ENCODE measurements at places on chromosomes 1 and 21.

- no peak for DNase-seq
These were observed at the start of gene CFAP141 for GRCh38 chr1:154206196-154206595. CFAP141 (minus strand) TSS chr1:154206333; CDS start chr1:154206307, 26 bp downstream.

- DNase-seq, result no peak
These were observed 37.1 kb downstream of the HSPG2 start for GRCh38 chr1:21899987-21900386.

DNA sequence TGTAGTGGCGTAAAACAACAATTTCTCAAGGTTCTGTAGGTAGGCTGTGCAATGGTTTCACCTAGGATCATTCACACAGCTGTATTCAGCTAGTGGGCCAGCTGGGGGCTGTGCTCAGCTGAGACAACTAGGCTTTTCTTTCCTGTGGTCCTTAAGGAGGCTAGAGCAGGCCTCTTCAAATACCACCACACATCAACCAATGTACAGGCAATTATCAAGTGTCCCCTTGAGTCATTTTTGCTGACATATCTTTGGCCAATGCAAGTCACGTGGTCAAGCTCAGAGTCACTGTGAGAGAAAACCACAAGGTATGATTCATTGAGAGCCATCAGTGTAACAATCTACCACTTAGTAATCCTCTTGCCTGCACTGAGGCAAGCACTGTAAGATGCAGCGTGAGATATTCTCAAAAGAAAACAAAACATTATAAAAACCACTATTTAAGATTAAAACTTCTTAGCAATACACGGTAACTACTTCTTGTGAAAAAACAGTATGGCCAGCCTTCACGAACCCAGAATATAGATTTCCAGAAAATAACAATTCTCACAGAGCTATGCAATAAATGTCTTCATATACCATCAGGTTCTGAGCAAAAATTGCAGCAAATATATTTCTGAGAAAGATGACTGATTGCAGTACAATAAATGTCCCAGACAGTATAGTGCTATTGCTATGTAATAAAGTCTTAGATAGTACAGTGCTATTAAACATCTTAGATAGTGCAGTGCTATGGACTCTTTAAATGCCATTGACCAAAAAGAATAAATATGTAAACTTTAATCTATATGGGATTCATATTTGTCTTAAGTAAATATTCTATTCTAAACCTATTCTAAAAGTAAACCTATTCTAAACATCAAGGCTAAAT lies 55.3 kb downstream of the NME7 start:
- no peak for DNase-seq

GRCh38 chr1:204316164-204316563 lies 43.6 kb downstream of the PLEKHA6 start:
- DNase-seq, result no peak

DNA sequence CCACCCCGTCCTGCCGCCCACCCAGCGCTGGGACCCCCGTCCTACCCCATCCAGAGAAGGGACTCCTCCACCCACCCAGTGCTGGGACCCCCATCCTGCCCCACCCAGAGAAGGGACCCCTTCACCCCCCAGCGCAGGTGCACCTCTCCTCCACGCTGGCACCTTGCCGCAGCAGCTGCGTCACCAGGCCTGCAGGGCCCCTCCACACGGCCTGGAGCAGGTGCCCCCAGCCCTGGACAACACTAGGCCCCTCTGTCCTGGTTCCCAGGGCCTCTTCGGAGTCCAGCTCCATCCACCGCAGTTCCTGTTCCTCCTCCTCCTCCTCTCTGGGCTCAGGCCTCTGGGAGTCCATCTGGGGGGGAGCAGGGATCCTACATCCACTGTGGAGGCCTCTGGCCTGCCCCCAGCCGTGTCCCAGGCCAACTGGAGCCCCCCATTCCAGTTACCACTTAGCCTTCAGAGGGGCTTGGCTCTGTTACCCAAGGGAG lies 378 bp downstream of the ANKRD65 start:
- DNase-seq, result no peak

GRCh38 chr1:63324779-63325119 lies 2.4 kb downstream of the FOXD3 start:
- DNase-seq, result no peak

GRCh38 chr1:183218971-183219615 lies 33.0 kb downstream of the LAMC2 start:
- DNase-seq, result peak; percentile 19

- DNase-seq, result no peak
These were observed 15.9 kb upstream of the MUTYH start for GRCh38 chr1:45356186-45356585.

- DNase-seq, result no peak
These were observed at the start of gene SLC30A10 for GRCh38 chr1:219927956-219928790. SLC30A10 (minus strand) TSS chr1:219928557; CDS start chr1:219928440, 117 bp downstream.

- no peak for DNase-seq
These were observed 5.4 kb upstream of the TINAGL1 start for GRCh38 chr1:31570906-31571305.

- DNase-seq, result no peak
These were observed 77.9 kb downstream of the ADARB1 start for GRCh38 chr21:45152265-45152746.

GRCh38 chr1:11448373-11449099 lies 30.4 kb upstream of the DISP3 start:
- DNase-seq, result no peak

DNA sequence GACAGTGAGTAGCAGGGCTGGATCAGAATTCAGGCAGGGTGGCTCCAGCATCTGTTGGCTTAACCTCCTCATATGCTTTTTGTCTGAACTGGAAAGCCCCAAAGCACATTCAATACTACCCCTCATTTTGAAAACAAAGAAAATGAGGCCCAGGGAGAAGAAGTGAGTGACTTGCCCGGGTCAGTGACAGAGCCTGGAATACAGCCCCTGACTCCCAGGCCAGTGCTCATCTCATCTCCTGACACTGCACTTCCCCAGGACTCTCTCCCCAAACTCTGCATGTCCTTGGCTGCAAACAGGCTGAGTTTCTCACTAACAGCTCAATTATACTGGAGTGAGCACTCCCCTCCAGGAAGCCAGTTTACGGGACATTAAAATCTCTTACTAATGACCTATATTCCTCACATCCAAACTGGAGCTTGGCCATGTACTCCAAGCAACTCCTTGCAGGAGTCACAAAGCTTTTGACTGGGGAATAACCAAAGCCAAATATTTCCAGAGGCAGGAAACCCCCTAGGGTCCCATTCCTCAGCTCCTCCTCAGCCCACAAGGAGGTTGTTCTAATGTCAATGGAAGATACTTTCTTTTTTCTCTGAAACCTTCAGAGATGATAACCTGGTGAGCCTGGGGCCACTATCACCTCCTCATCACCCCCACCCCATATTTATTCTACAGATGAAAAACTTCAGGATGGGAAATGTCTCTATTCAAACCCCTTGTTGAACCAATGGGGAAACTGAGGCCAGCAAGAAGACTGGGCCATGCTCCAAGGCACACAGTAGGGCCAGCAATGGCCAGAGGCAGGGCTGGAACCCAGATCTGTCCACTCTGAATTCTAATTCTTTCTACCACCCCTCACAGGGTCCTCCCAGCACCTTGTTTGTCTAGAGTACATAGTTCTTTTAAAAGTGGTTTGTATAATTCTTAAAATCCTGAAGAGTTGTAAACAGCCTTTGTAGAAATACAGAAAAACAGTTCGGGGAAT lies 127.0 kb downstream of the PLPP3 start:
- DNase-seq, result no peak

DNA sequence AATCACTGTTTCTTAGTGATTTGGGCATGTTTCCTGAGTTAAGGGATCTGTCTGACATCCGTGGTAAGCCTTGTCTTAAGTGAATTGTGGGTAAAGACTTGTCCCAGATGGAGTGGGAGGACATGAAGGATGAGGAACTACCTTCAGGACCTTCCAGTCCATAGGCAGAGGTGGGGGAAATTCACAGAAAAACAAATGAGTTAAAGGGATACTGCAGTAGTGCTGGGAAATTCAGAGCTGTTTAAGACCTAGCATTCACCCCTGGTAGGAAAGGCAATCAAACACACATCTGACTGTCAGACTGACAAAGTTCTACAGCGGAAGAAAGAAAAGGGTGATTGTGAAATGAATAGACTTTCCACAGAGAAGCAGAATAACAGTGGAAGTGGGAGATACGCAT lies 3.0 kb downstream of the GNAT2 start:
- DNase-seq, result no peak

GRCh38 chr21:46397993-46398392 lies 60.7 kb upstream of the DIP2A start:
- DNase-seq, result no peak

- DNase-seq, result no peak
These were observed 615 bp downstream of the CLIC4 start for GRCh38 chr1:24745711-24746413.

DNA sequence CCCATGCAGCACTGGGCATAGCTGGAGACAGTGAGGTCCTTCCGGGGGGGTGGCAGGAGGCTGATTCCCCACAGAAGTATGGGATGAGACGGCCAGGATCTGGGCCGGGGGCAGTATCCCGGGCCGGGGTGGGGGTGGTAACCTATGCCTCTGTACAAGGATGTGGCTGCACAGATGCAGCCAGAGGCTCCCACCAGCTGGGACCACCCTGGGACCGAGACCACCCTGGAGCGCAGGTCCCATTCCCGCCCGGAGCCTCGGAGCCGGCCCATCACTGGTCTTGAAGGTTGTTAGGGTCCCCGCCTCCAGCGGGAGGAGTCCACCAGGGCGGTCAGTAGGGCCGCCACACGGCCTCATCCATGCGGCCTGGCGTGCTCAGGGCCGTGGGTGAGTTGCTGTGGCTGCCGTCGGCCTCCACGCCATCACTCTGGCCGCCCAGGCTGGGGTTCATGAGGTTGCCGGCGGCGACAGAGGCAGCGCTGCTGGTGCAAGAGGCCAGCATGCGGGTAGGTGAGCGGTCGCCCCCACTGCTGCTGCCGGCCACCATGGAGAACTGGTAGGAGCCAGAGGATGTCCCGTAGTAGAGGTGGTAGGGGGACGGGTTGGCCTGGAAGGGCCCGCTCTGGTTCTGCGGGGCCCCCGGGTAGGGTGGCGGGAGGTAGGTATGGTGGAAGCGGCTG lies 28.1 kb downstream of the RUNX3 start:
- no peak for DNase-seq

GRCh38 chr1:198937231-198938031 lies 298.6 kb downstream of the PTPRC start:
- no peak for DNase-seq

DNA sequence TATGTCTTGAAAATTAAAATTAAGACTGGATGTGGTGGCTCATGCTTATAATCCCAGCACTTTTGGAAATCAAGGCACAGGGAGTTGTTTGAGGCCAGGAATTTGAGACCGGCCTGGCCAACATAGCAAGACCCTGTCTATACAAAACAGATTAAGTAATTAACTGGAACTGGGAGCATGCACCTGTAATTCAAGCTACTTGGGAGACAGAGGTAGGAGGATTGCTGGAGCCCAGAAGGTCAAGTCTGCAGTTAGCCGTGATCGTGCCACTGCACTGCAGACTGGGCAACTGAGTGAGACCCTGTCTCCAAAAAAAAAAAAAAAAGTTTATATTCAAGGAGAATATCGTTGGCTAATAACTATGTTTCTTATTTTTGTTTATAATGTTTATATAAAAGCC lies 139.2 kb downstream of the USP25 start:
- DNase-seq, result no peak

DNA sequence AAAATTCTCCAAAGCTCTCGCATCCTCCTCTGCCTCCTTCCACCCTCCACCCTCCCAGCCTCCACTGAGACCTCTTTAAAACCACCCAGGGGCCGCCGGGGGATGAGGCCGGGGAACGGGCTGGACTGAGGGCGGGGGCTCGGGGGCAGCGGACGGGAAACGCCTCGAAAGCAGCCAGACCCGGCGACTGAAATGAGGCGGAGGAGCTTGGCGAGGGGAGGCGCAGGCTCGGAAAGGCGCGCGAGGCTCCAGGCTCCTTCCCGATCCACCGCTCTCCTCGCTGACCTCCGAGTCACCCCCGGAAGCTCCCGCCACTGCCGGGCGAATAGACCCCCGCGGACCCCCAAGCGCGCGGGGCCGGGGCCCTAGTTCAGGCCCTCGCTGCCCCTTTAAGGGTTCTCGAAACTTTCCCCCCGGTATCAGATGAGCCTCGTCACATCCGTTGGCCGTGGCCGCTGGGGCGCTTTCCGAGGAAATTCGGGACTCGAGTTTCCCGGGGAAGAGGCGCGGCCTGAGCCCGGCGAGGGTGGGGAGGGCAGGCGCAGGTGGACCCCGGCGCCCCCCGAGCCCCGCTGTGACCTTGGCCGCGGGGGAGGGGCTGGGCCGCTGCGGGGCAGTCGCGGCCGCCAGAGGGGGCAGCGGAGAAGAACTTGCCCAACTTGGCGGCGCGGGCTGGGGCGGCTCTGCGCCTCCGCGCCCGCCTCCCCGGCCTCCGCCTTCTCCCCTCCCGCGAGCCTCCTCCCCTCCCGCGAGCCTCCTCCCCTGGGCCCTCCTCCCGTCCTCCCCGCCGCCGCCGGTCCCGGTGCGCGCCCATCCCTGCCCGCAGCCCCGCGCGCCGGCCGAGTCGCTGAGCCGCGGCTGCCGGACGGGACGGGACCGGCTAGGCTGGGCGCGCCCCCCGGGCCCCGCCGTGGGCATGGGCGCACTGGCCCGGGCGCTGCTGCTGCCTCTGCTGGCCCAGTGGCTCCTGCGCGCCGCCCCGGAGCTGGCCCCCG lies at the start of gene BACE2:
Gene BACE2, plus strand, starts transcription at position 813 of the 995 bp plus-strand sequence. Its CDS starts 104 bp downstream, at position 917.
- no peak for DNase-seq

DNA sequence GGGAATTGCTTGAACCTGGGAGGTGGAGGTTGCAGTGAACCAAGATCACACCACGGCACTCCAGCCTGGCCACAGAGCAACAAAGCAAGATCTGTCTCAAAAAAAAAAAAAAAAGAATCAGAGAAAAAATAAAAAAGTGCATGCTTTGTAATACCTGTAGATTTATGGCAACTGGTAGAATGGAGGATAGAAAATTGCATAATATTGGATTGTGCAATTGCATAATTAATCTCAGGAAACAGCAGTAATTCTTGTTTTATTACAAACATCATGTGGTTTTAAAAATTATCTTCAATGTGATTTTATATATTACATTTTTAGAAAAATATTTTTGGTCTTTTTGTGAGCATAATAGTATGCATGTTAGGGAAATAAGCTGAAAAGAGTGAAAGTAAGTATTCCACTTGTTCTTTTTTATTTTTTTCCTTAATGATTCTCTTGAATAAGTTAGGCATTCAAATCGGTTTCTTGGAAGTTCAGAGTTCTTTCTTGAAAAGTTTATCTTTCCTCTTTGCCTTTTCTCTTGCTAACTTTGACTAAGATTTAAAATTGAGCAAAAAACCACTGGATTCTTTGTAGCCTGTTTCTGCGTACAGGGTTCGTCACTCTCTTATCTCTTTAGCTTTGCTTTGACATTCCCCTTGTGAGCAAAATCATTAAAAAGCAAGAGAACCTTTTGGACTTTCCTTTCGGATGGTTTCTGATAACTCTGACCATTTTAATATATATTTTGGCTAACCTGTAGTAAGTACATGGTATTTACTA lies 127.5 kb upstream of the ADAMTS5 start:
- DNase-seq, result no peak

Measured in stimulated activated CD4-positive, alpha-beta T cell treated with anti-CD3 and anti-CD28 coated beads, TNF-alpha, amount 100 ng/mL, for 1 hour (primary cell).